ENCODE measurements at places on chromosomes 1 and 21.
A peak's percentile ranks its signal among the peaks of the same experiment; 100 is the strongest.

DNA sequence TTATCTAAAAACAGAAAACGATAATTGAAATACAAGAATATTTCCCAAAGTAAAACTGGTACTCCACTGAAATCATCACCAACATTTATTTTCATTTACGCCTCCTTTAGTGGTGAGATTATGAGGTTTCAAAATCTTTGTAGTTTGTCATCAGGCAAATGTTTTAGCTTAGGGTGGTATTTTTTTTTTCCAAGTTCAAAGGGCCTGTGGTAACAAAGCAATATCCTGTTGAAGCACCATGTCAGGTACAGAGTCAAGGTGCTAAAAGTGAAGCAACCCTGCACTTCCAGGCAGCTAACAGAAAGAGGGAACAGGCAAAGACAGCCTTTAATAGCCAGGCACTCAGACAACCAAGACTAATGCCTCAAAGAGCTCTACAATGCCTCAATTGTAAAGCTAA, 89.2 kb downstream of the JAK1 start:
- no peak for DNase-seq

GRCh38 chr1:228047183-228047466, 35.4 kb upstream of the ARF1 start:
- no peak for DNase-seq

- no peak for DNase-seq
Measured at GRCh38 chr21:37627074-37627473, 260.5 kb downstream of the DYRK1A start.

DNA sequence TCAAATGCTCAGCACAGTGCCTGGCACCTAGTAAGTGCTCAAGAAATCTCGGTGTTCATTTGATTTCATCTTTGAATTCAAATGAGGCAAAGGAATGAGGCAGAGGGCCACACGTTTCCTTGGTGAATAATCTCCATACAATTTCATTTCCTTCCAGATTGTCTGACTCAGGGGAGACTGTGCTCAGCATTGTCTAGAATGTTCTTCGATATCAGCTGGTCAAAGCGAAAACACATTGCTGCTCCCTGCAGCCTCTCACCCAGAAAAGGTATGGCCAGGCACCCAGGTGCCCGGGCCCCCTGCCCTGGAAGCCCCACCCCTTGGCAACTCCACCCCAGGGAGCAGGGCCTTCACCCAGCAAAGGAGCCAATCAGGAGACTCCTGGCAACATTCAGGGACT, 55.8 kb downstream of the FBXO2 start:
- no peak for DNase-seq

DNA sequence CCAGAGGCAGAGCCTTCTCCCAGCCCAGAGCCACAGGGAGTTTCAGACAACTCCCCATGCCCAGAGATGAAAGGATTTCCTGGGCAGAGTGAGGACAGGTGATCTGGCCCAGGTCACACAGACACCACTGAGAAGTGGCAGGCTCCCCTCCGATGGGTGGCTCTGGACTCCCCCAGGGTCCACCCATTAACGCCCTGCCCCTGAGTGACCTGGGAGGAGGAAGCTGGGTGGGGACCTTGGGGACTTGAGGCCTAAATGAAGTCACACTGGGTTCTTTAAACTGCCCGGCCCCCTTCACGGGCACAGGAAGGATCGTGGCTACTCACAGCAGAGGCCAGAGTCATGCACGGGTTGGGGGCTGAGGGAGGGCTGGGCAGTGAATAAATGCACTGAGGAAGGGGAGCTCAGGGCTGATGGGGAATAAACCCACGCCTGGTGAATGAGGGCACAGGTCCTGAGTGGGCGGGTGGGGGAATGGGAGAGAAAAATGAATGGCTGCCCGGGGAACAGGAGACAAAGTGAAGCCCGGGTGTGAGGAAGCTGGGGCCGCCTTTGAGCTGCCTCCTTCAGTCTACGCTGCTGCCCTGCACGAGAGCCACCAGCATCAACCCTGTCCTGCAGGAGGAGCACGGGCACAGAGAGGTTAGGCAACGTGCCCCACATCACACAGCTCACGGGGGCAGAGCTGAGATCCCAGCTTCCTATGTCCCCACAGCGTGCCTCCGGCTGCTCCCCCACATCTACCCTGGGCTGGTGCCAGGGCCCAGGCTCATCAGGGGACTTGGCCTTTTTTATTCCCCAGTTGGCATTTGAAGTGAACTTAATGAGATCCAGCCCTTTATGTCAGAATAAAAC, 404.3 kb downstream of the MATN1 start:
- no peak for DNase-seq

DNA sequence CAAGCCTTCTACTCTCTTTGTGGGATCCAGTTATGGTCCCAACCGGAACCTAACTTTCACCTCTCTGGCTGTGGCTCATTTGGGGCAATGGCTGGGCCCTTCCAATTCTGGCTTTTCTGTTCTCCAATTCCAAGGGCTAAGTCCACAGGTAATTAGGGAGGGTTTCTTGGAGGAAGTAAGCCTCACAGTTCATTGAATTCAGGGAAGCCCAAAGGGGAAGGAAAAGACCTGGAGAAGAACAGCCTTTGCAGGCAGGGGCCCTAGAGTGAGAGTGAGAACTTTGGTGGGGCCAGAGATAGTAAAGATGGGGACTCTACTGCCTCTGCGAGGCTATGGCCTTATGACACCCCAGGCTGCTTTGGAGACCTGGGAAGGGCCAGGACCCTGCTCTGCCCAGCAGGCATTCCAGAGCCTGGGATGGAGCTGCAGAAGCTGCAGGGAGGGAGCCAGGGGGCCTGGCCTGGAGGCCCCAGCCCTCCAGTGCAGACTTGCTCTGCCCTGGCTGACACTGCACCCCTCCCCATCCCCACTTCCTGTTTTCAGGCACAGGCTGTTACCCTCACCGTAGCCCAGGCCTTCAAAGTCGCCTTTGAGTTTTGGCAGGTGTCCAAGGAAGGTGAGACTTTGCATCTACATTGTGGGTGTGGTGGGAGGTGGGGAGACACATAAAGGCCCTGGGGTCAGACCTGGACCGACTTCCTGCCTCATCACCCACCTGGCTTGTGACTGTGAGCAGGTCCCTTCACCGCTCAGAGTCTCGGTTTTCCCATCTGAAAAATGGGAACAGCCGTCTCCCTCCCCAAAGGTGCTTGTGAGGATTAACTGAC, 18.9 kb downstream of the LDLRAP1 start:
- DNase-seq = no peak

GRCh38 chr1:207807690-207808321, 56.0 kb downstream of the CD46 start:
- no peak for DNase-seq

DNA sequence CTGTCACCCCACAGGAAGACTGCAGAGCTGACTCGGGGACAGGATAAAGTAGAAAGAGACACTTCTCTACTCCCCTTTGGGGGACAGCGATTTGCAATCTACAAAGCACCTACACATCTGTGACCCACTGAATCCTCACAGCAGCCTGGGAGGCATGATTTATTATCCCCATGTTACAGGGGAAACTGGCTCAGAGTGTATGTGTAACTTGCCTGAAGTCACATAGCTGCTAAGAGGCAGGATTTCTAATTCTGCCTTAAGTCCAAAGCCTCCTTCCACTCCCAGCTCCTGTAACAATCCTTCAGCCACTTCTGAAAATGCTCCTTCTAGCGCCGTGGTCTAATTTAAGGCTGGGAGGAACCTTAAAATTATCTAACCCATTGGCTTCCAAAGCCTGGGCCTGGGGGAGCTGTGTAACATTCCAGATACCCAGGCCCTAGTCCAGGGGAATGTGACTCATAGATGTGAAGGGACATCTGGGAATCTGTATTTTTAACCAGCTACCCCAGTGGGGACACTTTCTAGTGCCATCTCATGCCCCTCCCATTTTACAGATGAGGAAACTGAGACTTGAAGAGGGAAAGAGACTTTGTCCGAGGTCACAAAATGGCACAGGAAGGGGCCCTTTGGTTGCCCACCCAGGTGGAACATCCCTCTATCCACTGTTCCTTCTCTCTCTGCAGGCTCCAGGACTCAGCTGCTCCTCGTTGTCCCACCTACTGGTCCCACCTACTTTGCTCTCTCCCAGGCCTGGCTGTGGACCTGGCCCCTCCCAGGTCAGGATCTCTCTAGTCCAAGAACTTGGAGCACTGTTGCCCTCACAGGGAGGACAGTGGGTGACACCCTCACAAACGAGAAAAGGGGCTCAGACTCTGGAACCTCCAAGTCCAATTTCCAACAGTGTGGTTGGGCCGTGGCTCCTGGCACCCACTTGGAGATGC, 48.9 kb downstream of the AHDC1 start:
- no peak for DNase-seq

- peak; percentile 66 for DNase-seq
Measured at GRCh38 chr1:174963529-174964125, 36.1 kb upstream of the CACYBP start.

DNA sequence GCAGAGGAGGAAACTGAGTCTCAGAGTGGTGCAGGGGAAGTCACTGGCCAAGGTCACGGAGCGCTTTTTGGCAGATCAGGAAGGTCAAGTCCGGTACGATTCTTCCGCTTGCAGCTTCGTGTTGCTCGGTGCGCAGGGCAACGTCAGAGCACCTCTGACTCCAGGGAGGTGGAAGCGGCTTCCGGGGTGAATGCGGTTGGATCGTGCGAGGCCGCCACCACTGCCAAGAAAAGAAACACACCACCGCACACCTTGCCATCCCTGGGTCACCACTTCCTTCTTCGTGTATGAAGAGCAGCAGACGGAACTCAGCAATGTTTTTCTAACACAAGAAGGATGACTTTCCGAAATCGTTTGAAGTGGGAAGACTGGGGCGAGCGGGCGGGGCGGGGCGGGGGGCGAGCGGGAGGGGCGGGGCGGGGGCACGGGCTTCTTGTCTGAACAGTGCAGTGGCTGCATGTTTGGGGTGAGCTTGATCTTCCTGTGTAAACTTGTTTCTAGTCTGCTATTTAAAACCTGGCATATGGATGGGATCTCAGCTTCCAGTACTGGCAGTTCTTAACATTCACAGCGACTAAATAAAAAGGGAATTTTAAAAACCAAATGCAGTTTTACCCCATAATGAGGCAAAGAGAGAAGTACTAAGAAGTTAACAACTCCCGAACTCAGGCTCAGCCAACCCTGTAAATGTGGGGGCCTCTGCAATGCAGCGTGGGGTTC, 300.0 kb downstream of the RRAGC start:
- no peak for DNase-seq

GRCh38 chr1:233357595-233358397, 30.3 kb downstream of the MAP3K21 start:
- no peak for DNase-seq

- DNase-seq = no peak
Measured at GRCh38 chr1:215765833-215766232, 198.7 kb downstream of the KCTD3 start.

DNA sequence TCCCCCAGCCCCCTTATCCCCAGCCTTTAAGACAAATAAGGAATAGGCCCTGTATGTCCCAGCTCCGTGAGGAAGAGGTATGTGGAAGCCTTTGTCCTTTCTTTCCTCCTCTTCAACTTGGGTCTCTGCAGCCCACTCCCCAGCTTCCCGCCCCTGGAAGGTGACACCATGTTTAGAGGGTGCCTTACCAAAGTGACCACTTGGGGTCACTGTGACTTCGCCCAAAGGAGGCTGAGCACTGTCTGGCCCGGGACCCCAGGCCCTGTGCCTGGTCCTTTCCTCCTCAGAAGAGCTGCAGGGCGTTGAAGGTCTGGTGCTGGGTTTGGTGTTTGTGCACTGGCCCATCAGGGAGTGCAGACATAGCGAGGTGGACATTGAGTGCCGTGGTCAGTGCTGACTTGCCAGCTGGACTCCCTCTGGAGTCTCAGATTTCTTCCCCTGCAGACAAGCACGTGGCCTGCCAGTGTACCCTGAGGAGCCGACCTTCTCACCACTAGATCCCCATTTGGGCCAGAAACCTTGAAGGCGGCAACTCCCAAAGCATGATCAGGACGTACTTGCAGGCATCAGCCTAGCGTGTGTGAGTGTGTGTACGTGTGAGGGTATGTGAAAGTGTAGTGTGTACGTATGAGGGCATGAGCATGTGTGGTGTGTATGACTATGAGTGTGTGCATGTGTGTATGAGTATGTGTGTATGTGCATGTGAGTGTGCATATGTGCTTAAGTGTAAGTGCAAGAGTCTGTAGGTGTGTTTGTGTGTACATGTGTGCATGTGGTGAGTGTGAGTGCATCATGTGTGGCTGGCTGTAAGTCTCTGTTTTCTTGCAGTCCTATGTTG, 181.4 kb upstream of the KIAA0040 start:
- DNase-seq = peak; percentile 77

DNA sequence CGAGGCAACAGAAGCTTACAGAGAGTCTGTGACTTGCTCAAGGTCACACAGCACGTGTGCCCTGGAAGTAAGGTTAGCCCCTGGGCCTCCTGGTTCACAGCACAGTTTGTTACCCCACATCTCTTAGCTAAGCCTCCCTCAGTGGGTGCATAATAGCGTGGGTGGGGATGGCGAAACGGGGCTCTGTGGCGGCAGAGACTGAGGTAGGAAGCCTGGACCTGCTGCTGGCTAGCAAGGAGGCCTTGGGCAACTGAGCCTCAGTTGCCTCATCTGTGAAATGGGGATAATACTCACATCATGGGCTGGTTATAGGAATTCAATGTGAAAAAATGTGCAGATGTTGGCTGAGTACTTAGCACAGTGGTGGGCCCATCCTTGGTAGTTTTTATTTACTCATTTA, 596 bp downstream of the PADI4 start:
- DNase-seq = no peak

DNA sequence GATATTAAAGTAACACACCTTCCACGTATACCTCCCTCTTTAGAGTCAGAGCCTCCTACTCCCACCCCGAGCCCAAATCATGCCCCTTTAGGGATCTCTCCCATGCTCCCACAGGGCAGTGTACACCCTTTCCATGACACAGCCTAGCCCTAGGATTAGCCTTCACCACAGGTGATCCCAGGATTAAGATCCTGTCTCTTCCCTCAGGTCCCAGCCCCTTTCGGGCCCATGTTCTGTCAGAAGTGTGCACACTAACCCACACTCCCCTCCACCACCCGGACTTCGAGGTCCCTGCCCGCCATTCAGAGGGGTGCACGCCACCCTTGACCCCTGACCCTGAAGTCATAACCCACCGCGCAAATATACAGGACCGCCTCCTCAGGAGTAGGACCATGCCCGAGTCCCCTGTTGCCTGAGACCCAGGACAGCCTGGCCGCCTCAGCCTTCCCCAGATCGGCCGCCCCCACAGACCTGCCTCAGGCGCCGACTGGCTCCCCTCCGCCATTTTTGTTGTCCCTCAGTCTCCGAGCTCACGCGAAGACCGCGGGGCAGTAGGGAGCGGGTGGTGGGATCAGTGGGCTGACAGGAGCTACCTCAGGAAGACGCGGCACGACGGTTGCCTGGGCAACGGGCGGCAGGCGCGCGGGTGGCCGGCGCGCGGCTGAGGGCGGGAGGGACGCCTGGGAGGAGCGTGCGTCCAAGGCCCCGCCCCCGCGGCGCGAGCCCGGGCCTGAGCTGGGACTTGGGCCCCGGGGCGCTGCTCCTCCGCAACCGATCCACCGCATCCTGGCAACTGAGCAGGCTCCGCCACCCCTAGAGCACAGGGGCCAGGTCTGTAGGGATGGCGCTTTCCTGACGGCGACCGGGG, at the start of gene AGBL4:
Gene AGBL4, minus strand, starts transcription at position 663 of the 868 bp plus-strand sequence.
- peak; percentile 88 for DNase-seq

Data from NCI-H82 (cell line).